ENCODE measurements at places on chromosomes 5 and 9.

DNA sequence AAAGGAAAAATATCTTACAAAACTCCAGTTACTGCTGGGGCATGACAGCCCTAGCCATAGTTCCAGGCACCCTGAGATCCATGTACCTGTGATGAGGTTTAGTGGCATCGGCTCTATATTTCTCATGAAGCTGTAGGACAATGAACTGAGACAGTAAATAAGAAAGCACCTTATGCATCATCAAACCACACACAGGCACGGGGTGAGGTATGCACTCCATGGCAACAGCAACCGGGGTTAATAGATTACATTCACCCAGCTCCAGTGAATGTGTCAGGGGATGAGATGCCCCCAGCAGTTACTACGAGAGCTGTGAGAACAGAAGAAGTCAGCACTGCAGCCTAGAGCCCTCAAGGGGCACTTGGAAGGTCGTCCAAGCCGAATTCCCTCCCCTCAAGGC, 162.0 kb upstream of the S1PR3 start:
- no peak for DNase-seq

GRCh38 chr5:56496581-56497063, 263.5 kb upstream of the ANKRD55 start:
- DNase-seq: no peak

DNA sequence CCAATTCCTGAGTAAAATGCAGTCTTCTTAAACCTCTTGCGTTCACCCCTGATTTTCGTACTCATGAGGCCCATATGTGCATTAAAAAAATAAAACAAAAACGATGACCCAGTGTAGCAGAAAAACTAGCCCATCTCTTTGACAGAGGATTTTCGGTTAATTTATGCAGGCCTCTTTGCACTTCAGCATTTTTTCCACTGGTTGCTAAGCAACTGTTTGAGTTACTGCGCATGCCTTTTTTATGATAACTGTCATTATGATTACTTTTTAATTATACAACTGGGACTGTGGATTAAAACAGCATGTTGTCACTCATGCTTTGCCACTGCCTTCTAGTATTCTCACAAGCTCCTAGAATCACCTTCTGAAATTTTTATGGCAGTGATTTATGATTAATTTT, 165.0 kb downstream of the SMARCA2 start:
- no peak for DNase-seq

DNA sequence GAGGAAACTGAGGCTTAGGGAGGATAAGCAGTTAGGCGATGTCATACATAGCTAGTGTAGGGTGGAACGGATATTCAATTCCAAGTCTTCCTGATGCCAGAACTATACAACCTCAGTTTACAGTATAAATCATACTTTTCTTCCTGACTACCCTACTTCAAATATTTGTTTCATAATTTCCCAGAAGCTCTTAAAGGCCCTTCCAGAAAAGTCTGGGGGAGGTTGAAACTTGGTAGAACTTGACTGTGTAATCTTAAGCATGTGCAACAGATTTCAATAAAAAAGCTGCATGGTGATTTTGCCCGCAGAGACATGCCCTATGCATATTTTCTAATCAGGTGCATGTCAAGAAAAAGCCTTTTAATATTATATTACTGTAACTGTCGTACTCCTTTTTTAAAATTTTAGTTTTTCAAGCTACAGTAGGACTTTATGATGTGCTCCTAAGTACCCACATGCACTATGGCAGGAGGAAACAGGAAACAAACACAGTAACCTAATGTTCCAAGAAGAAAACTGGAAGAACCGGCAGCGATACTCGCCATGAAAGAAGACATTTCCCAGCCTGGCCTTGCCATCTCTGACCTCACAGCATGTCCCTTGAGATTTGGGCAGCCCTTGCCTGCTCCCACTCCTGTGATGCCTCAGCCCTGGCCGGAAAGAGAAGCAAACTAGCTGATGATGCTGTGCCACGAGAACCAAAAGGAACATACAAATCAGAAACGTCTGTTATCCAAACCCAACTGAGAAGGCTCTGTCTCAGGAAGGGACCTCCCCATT, 266.0 kb downstream of the EFNA5 start:
- DNase-seq: no peak

- no peak for DNase-seq
These were observed 17.3 kb upstream of the EGFL7 start for GRCh38 chr9:136645352-136645902.

Data from HT1080 (cell line).